Activated B cell treated with CpG ODN at 0.5 μM for 24 hours (primary cell): ENCODE measurements at places on chromosomes 1 and 21. TPM values are rescaled to one million over a fixed set of nuclear protein-coding genes. Genes with fewer than 3 reads are reported as not detected.

DNA sequence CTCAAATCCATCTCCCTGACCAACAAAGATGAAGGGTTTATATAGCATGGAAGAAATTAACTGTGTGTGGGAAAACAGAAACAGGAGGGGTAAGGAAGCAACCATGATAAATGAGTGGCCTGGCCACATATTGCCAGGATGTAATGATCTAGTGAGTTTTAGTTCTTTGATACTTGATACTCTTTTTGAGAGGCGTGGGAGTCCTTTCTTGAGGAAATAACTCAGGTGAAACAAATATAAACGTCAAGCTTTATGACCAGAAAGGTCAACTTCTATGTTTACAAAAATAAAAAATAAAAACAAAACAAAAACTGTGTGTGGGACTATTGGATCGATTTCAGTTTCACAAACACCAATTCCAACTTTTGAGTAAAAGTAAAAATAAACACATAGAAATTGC, 860.8 kb upstream of the B3GALT2 start:
- no peaks in the 10 kb centered on the region for H3K36me3 ChIP-seq
- no peaks in the 10 kb centered on the region for H3K27me3 ChIP-seq
- no peaks in the 10 kb centered on the region for H3K4me1 ChIP-seq
- DNase-seq, result no peak
- no peak overlapping the region for H3K4me3 ChIP-seq

- no peaks in the 10 kb centered on the region for H3K36me3 ChIP-seq
- no peak overlapping the region for H3K4me3 ChIP-seq
- DNase-seq, result no peak
- peak overlapping the region; percentile 51 for H3K27ac ChIP-seq
Measured at GRCh38 chr1:234720709-234721441, 110.9 kb upstream of the IRF2BP2 start.

DNA sequence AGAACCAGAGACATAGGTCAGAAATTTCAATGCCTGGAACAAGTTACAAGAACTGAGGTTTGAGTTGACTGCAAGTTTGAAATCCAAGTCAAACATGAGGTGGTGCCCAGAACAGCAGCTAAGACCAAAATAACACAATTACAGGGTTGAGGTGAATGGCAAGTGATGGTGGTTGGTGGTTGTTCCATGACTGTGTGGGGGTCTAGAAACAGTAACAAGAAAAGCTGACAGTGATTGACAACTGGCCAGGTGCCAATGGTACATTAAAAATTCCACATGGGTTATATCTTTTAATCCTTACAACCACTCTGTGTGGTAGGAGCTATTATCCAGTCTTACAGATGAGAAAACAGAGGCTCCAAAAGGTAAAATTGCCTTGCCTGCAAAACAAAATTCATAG, 32.0 kb downstream of the RIMS3 start:
- H3K4me1 ChIP-seq, result peaks cover 17% of the 10 kb centered on the region
- H3K27ac ChIP-seq, result no peak overlapping the region
- no peak for DNase-seq
- H3K27me3 ChIP-seq, result no peaks in the 10 kb centered on the region

The CFH gene
- not detected in 2 replicates for total RNA-seq

The PGLYRP4 gene
- not detected in 2 replicates for total RNA-seq

The HSD11B1 gene
- total RNA-seq, result not detected in 2 replicates

The ATP1A4 gene
- not detected in 2 replicates for total RNA-seq
